Prostate gland (tissue), 2 donors: ENCODE measurements at places on chromosomes 4 and X. TPM values are rescaled to one million over a fixed set of nuclear protein-coding genes. Genes with fewer than 3 reads are reported as not detected.
A peak's percentile ranks its signal among the peaks of the same experiment; 100 is the strongest.

The TMPRSS11F gene
- 0.34 TPM for total RNA-seq

The SSX1 gene
- not detected for total RNA-seq

GRCh38 chrX:74293343-74293946, 10.5 kb upstream of the ZCCHC13 start:
- H3K27me3 ChIP-seq, result no peaks in the 10 kb centered on the region
- DNase-seq, result peak; percentile 71

DNA sequence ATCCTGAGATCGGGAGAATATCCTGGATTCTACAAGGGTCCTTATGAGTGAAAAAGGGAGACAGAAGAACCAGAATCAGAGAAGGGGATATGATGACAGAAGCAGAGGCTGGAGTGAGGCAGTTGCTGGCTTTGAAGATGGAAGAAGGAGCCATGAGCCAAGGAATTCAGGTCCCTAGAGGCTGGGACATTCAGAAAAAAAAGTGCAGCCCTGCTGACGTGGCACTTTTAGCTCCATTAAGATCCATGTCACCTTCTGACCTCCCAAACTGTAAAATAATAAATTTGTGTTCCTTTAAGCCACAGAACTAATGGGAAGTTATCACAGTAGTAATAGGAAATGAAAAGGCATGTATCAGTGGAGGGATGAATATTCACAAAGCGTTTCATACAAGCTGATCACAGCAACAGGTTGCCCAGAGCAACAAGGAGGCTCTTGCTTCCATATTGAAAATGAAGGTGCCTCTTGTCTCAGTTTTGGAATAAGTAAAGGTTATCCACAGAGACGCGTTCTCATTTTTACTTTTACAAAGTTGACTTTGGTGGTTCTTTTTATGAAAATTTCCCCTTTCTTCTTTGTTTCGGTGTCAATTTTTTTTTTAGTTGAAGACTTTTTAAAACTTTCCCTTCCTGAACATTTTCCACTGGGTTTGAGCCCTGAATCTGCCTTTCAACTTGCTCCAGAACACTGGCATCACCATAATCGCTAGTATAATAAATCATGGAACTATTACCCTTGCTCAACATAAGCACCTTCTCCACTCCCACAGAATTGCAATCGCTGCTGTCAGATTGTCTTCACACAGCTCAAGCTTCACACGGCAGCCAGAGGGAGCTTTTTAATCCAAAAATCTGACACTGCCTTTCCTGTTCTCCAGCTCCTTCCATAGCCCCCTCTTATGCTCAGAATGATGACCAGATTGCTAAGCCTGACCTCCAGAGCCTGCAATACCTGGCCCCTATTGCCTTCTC, 127.6 kb upstream of the RBPJ start:
- H3K4me1 ChIP-seq, result no peaks in the 10 kb centered on the region
- no peaks in the 10 kb centered on the region for H3K36me3 ChIP-seq
- no peak for DNase-seq
- no peak overlapping the region for H3K27ac ChIP-seq

- H3K27me3 ChIP-seq, result no peaks in the 10 kb centered on the region
- DNase-seq, result no peak
- H3K4me3 ChIP-seq, result no peak overlapping the region
- peak overlapping the region; percentile 20 for H3K27ac ChIP-seq
- no peaks in the 10 kb centered on the region for H3K36me3 ChIP-seq
These were observed 11.5 kb downstream of the PPARGC1A start for GRCh38 chr4:23878246-23878891.

DNA sequence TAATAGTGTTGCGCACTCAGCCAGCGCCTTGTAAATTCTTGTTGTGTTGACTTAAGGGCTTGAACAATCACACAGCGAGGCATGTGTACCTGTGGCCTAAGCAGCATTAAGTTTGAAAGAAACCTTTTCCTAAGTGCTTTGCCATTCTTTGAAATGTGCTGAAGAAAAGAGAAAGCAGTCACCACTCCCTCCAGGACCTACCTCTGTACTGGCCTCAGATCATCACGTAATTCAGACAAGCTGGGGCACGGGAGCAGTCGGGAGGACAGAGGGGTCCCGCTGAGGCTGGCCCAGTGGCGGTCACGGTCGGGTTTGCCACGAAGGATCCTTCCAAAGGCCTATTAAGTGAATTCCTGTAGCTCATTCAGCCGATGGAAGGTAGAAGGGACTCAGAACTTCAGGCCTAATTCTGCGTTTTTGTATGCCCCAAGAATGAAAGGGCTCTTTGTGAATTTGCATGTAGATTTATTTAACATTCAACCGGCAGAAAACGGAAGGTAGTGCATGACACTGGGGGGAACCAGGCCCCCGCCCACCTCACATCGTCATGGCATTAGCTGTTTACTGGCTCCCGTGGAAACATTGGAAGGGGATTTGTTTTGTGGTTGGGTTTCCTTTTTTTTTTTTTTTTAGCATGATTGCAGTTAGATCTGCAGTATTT, 106.3 kb downstream of the TRAPPC11 start:
- H3K27me3 ChIP-seq, result no peaks in the 10 kb centered on the region
- no peaks in the 10 kb centered on the region for H3K36me3 ChIP-seq
- H3K27ac ChIP-seq, result peak overlapping the region; percentile 47
- H3K4me1 ChIP-seq, result peaks cover 3% of the 10 kb centered on the region
- no peak overlapping the region for H3K4me3 ChIP-seq

GRCh38 chr4:40552536-40552935, 77.1 kb downstream of the RBM47 start:
- H3K4me3 ChIP-seq, result no peak overlapping the region
- no peaks in the 10 kb centered on the region for H3K36me3 ChIP-seq
- peak overlapping the region; percentile 69 for H3K27ac ChIP-seq
- DNase-seq, result peak; percentile 45
- no peaks in the 10 kb centered on the region for H3K27me3 ChIP-seq
- H3K4me1 ChIP-seq, result peaks cover 10% of the 10 kb centered on the region
